ENCODE measurements at places on chromosomes 12 and 14.

DNA sequence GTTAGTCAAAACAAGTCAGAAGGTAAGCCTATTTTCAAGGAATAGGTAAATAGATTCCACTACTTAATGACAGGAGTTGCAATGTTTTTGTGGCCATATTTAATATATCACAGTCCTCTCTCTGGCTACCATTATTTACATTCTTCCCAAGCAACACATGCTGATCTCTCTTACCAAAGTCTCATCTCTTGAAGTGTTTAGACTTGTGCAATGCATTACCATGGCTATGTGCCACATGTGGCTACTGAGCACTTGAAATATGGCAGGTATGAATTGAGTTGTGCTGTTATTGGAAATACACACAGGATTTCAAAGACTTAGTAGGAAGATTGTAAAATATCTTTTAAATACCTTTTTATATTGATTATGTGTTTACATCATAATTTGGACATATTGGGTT is 262.4 kb upstream of the PDE3A start:
- no peak for DNase-seq

DNA sequence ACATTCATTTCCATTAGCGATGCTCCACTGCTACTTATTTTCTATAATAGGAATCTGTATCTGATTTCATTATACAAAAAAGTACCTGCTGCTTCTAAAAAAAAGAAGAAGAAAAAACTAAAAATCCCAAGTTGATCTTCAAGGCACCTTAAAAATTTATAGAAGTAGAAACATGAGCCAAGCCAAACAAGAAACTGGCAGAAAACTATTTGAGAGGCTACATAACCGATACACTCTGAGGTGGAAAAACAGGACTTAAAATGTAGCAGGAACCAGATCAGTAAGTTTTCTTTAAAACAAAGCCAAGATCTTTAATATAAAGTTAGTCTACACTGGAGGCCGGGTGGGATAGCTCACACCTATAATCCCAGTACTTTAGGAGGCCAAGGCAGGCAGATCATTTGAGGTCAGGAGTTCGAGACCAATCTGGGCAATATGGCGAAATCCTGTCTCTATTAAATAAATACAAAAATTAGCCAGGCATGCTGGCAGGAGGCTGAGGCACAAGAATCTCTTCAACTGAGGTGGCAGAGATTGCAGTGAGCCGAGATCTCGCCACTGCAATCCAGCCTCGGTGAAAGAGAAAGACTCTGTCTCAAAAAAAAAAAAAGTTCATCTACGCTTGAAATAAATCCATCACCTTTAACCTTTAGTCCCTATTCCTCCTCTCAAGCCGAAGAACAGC is 278.6 kb downstream of the MED13L start:
- no peak for DNase-seq

- peak; percentile 71 for DNase-seq
Measured at GRCh38 chr12:65823513-65824375, 539 bp upstream of the HMGA2 start.

DNA sequence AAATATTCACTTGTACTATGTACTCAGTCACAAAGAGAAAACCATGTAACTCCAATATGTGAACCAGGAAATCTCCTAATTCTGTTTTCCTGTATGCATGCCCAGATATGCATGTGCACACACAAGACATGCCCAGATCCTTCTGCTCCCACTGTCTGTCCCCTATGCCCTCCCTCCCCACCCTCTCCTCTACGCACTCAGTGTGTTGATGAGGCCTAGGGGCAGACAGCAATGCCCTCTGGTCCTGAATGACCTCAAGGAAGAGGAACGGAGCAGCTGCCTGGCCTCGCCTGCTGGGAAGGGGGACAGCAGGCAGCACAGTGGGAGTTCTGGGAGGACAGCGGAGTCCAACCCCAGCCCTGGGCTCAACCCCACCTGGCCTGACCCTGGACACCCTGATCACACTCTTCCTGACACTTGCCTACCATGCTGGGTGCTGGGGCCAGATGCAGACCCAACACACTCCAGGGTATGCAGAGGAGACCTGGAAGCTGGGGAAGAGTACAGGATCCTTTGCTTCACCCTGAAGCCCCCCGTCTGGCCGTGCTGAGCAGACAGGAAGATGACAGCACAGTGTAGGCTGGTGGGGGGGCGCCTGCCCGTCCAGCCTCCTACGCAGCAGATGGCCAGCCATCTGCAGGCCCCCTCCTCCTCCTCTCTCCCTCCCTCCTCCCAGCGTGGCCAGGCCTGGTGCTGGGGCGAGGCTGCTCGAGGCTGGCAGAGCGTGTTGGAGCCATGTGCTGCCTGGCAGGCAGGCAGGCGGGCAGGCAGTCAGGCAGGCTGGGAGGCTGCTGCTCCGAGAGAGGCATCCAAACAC is 106.6 kb upstream of the NCOR2 start:
- no peak for DNase-seq

DNA sequence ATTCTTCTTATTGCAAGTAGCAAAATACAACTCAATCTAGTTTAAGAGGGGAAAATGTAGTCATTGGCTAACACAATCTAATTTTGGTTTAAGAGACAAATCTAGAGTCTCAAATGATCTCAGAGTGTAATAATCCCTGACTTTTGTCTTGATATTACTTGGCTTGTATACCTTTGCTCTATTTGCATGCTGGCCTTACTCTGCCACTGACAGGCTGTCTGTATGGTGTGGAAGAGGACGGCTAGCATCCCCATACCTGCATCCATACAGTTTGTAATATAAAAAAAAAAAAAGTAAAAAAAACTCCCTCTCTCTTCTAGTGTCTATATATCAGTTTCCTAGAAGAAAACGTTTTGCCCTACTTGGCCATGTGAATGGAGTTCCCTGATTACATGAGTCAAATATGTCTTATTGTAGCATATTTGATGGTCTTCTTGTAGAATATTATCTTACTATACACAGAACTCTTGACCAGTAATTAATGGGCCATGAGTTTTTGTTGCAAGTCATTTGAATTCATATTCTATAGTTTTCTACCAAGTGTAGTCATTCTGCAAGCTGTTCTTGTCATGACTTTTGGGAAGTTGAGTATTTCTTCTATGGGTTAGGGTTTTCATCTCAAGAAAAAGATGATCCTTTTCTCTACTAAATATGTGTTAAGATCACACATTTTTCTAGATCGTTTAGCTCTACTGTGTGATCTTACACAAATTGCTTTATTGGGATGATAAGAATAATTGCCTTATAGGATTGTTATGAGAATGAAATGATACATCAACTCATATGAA is 8.2 kb downstream of the HIF1A start:
- no peak for DNase-seq

GRCh38 chr14:84856751-84857534 is 673.0 kb upstream of the FLRT2 start:
- no peak for DNase-seq

DNA sequence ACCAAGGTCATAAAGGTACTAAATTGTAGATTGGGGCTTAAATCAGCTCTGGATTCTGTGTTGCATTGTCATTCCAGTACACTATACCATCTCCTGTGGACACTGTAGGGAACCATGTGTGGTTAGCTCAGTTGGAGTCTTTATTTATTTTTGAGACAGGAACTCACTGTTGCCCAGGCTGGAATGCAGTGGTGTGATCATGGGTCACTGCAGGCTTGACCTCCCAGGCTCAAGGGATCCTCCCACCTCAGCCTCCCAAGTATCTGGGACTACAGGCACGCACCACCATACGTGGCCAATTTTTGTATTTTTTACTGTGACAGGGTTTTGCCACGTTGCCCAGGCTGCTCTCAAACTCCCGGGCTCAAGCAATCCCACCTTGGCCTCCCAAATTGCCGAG is 6.7 kb downstream of the PAPOLA start:
- no peak for DNase-seq

- DNase-seq: no peak
Measured at GRCh38 chr12:99454539-99455172, 192.9 kb upstream of the GARIN6 start.

GRCh38 chr14:40265096-40265495 is 832.9 kb upstream of the FBXO33 start:
- DNase-seq: no peak

DNA sequence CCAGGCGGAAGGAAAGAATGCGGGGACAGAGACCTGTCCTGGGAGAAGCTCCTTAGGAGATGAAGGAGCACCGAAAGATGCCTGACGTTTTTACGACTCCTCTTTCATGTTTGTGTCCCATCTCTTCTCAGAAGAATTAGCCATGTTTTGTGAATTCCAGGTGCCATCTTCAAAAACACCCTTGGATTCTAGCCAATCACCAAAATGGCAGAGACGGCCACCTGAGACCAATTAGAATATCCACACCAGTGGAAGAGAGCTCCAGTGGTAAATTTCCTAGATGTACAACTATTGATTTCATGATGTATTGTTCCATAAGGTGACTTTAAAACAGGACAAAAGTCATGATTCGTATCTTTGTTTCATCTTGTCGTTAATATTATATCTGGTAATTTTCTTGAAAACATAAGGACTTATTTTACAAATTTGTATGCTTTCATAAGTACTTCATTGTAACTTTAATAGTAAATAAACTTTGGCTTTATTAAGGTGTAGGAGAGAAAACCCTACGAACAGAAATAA is 62.3 kb upstream of the NUDT4 start:
- DNase-seq: no peak

GRCh38 chr12:154058-154457 is 59.9 kb downstream of the SLC6A12 start:
- DNase-seq: no peak

DNA sequence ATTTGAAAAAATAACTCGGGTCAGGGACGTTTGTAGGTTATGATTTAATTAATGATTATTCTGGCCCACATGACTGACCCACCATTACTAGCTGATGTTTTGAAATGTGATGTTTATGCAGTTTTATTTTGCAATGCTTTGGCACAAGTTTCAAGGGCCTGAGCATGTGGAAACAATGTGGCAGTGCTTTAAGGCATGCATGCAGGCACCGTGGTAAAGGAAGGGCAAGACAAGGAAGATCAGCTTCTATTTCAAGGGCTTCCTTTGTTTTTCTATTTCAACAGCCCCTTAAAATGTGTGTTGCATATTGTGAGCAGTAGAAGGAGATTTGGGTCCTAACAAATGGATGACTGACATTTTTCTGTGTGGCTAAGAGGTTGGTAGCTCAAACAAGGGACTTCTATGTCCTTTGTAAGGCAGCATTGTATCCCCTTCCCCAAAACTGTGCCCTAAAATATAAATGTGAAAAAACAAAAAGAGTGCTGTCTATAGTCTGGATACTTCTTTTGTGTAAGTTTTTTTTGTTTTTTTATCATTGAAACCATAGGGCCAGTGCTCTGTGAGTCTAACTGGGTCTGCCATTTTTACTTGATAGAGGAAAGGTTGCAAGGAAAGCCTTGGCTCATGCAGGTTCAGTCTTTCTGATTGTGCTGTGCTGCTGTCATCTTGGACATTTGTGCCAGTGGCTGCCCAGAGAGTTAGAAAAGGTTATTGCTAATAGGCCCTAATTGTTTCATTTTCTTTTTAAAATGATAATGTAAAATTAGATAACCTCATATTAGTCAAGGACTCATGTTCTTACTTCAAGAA is 103.5 kb downstream of the FGD4 start:
- no peak for DNase-seq

DNA sequence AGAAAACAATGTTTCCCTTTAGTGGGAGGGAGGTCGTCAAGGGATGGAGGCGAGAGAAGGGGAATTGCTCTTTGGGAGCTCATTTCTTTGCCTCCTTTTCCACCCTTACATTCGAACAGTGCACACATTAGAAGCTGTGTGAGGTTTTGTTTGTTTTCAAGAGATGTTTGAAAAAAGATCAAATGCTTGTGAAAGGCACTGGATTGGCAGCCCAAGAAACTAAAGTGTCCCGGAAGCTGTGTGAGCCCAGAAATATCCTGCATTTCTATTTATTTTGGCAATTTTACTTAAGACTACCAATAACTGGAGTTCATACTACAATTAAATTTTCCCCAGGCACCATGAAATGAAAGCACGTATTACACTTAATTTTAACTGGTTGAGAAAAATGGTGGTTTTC is 67.0 kb downstream of the IGF1 start:
- DNase-seq: no peak

GRCh38 chr12:104677441-104678089 is 220.8 kb downstream of the CHST11 start:
- no peak for DNase-seq

DNA sequence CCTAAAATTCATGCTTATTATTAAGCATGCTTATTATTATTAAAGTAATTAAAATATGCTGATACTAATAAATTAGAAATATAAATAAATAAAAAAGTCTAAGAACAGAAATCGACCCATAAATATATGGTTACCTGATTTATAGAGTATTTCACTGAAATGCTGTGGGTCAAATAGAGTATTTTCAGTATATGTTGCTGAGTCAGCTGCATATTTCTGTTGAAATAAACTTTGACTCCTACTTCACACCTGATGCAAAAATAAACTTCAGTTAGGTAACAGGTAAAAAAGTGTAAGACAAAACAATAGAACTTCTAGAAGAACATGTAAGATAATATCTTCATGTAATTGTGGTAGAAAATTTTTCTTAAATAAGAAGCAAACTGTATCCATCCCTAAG is 967.9 kb downstream of the TRHDE start:
- no peak for DNase-seq

- no peak for DNase-seq
Measured at GRCh38 chr12:58419196-58419760, 477.9 kb downstream of the ATP23 start.

DNA sequence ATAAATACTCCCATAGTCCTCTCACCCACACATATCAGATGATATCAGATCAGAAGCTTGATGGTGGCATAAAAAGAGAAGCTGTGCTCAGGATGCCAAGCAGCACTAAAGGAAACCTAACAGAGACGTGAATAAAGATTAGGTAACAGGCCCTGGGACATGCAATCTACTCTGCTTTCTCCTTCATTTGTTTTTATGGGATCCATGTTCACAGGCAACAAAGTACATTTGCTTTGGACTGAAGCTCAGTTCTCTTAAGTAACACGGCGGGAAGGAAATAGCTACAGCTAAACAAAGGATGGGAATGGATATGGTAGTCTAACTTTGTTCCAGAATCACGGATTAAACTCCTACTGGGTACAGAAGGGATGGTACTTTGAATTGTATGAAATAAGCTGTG is 119.5 kb downstream of the TTC7B start:
- DNase-seq: no peak

All from thymus (tissue), 14 donors.